ENCODE measurements at places on chromosomes 12 and 14.

- no peak for DNase-seq
Observed at GRCh38 chr14:32370714-32371113, 41.6 kb downstream of the AKAP6 start.

DNA sequence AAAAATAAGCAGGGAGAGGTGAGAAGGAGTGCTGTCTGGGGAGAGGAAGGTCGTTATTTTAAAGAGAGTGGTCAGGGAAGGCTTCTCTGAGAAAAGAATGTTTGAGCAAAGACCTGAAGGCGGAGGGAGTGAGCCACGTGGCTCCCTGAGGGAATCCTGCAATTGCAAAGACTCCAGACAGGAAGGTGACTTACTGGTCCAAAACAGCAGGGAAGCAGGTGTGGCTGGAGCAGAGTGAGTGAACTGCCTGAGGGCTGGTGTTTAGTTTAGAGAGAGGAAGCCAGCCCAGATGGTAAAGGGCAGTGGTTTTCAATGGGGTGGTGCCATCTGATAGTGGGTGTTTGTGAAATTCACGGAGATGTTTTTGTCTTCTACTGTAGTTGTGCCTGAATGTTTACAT, 58.8 kb upstream of the LTA4H start:
- DNase-seq, result no peak

- DNase-seq, result no peak
Observed at GRCh38 chr12:64457032-64457431, 5.1 kb downstream of the TBK1 start.

- no peak for DNase-seq
Observed at GRCh38 chr12:68633614-68634558, 23.2 kb downstream of the RAP1B start.

DNA sequence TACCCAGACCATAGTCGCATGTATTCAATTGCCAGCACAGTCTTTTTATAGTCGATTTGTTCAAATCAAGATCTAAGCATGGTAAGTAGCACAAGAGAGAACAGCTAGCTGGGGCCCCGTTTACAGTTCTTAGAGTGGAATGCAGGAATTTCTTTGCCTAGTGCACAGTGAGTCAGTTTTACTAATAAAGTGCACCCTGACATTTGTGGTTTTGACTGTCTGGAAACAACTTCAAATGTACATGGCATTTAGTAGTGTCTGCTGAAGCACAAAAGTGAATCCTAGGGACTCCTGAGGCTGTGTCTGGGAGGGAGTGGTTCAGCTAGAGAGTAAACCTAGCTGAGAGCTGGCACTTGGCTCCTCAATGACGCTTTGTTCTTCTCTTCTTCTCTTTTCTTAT, 64.9 kb downstream of the TMX1 start:
- DNase-seq, result no peak

DNA sequence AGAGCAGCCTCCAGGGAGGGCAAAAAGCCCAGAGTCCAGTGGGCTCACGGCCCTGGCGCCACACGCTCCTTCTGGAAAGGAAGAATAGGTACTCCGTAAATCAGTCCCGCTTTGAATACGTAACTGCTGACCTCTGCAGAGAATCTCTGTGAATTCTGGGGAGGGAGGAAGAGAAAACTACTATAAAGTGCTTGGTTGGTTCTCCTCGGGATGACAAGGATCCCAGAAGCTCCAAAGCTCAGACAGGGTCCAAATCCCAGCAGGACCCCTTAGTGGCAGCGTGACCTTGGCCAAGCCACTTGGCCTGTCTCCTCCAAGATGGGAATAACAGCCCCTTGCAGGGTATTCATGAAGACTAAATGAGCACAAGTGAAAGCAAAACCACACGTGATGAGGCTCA, 31.7 kb downstream of the ANO2 start:
- DNase-seq, result no peak

DNA sequence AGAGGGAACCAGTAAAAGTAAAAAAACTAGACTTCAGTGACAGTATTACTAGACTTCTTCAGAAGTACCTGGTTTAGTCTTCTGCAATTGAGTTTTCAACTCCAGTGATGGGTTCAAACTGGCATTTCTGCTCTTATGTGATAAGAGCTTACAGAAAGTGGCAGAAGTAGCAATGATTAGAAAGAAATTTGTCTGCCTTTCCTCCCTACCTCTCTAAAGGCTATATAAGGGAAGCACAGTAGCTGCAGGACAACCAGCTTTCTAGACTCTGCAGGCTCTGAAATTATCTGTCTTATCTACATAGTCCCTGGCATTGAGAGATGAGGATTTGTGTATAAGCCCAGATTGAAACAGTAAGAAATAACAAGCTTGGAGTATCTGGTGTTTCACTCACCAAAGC, 107.5 kb downstream of the DAAM1 start:
- DNase-seq, result no peak

GRCh38 chr14:77267937-77268699, 2.9 kb downstream of the NGB start:
- no peak for DNase-seq

GRCh38 chr12:79381248-79382208, 309.2 kb downstream of the PAWR start:
- DNase-seq, result no peak

GRCh38 chr14:59454139-59454538, 11.0 kb downstream of the GPR135 start:
- no peak for DNase-seq

DNA sequence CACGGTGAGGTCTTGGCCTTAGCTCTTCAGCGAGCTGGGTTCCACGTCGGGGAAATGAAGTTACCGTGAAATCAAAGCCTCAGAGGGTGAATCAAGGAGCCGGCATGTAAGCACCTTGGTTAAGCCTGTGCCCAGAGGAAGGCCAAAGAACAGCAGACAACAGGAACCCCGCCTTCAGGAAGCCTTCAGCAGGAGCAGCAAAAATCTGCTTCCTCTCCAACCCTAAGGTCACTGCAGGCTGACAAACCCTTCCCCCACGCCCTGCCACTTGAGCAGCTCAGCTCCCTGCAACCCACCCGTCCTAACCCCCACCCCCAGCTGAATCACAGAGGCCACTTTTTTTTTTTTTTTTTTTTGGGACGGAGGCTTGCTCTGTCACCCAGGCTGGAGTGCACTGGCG, 72.9 kb upstream of the LTA4H start:
- DNase-seq, result no peak

DNA sequence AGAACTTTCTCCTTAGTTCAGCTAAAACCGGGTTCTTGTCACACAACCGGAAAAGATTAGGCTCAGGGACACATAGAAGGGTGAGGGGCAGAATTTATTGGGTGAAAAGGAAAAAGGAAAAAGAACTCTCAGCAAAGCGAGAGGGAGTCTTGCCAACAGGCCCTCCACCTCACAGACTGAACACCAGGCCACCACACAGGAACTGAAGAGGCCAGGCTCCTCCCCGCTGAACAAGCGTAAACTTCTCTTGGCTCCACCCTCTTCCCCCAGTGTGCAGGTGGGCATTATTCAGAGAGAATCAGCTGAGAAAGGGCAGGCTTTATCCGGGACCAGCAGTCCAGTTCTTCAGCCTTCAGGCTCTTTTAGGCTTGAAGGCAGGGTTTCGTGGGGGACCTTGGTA, 125.6 kb upstream of the FGD4 start:
- DNase-seq, result no peak

All from posterior cingulate gyrus (tissue), 11 donors.